ENCODE measurements at places on chromosomes 5 and 9.

GRCh38 chr5:95773335-95774059, 42.4 kb downstream of the RHOBTB3 start:
- no peak for DNase-seq

DNA sequence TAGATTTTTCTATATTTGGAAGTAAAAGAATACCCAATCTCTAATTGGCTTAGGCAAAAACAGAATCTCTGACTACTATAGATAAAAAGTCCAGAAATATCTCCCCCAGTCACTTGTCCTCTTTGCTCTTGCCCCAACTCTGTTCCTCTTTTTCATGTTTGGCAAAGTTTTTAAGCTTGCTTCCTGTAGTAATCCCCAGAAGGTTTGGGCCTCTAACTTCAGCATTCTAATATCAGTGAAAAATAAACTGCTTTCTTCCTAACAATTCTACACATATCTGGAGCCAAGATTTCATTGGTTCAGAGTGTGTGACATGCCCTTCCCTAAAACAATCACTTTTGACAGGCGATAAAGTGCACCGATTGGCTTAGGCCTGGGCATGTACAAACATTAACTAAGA, 1680.3 kb downstream of the MAT2B start:
- no peak for DNase-seq

- no peak for DNase-seq
Measured at GRCh38 chr5:131883984-131884383, 61.5 kb downstream of the MEIKIN start.

DNA sequence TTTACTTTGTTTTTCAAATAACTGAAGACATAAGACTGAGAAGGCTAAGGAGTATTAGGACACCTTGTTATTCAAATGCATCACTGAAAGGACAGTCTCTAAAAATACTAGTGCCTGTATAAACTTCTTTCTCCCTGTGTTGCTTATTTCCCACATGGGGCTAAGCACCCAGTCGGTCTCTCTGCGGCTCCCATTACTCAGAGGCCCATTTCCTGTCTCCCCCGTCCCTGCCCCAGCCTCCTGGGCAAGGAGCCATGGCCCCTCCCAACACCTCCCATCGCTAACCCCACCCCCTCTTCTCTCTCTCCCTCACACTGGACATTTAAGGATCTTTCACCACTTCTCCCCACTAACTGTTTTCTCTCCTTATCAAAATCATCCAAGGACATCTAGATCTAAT, 81.9 kb downstream of the EBF1 start:
- DNase-seq: no peak

DNA sequence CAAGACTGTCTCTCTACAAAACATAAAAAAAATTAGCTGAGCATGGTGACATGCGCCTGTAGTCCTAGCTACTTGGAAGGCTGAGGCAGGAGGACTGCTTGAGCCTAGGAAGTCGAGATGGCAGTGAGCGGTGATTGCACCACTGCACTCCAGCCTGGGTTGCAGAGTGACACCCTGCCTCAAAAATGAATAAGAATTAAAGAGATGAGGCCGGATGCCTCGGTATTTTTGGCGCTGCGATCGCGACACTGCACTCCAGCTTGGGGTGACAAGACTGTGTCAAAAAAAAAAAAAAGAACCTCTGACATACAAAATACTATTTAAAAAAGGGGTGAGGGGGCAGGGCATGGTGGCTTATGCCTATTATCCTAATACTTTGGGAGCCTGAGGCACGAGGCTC, 7.3 kb downstream of the GPBP1 start:
- no peak for DNase-seq

GRCh38 chr5:151130922-151131891, 26.4 kb downstream of the ANXA6 start:
- DNase-seq: no peak

DNA sequence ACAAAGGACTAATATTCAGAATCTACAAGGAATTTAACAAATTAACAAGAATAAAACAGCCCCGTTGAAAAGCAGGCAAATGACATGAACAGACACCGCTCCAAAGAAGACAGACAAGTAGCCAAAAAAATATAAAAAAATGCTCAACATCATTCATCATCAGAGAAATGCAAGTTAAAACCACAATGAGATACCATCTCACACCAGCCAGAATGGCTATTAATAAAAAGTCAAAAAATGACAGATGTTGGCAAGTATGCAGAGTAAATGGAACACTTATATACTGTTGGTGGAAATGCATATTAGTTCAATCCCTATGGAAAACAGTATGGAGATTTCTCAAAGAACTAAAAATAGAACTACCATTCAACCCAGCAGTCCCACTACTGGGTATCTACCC, 302.7 kb upstream of the RGMB start:
- DNase-seq: no peak

GRCh38 chr5:133792024-133792423, 176.4 kb downstream of the C5orf15 start:
- no peak for DNase-seq

GRCh38 chr5:8520917-8521316, 652.0 kb downstream of the MTRR start:
- DNase-seq: no peak

DNA sequence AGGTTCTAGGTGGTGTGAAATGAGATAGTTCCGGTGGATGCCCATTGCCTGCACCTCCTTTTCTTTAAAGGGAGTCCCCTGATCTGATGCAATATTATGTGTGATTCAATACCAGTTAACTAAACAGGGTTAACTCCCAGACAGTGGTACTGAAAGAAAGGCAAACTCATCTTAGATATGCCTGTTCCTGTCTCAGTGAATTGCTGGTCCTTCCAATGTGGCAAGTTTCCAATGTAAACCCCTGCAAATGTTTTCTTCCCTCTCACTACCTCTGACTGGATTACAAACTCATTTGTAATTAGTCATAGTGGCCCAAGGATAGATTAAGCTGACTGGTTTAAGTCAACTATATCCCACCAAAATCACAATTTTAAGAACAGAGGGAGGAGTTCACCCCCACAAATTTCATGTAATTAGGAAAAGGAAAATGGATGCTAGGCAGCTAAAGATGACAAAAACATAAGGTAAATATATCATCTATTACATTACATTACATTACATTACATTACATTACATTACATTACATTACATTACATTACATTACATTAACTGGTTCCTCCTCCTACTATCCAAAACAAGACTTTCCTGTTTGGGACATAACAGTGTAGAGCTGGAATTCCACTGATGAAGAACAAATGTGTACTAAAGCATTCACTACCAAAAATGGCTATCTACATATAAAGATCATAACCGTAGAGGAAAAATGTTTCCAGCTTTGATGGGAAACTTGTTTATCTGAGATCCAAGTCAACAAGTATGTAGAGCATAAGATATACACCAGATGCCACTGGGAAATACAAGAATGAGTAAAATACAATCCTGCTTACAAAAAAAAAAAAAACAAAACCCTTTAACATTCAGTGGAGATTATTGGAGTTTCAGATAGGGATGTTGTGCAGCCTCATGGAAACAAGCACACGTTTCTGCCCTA, 121.5 kb upstream of the SNX2 start:
- DNase-seq: no peak

GRCh38 chr5:44885903-44886302, 77.2 kb downstream of the MRPS30 start:
- DNase-seq: no peak

DNA sequence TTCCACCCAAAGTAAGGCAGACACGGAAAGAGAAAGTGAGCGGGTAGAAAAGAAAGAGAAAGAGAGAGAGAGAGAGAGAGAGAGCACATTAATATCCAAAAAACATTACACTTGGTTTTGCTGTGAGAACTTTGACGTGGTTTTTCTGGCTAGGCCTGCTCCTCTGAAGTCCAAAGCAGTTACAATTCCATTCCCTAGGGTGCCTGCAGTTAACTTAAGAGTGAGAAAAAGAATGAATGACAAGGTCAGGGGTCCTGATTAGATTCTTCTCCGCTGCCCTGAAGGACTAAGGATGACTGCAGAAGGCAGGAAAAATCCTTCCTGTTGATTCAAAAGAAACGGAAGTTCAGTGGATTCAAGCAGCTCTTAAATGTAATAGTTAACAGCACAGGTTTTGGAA, 589.8 kb downstream of the PRELID2 start:
- no peak for DNase-seq

- DNase-seq: no peak
Measured at GRCh38 chr5:3145641-3146040, 394.2 kb upstream of the IRX2 start.

DNA sequence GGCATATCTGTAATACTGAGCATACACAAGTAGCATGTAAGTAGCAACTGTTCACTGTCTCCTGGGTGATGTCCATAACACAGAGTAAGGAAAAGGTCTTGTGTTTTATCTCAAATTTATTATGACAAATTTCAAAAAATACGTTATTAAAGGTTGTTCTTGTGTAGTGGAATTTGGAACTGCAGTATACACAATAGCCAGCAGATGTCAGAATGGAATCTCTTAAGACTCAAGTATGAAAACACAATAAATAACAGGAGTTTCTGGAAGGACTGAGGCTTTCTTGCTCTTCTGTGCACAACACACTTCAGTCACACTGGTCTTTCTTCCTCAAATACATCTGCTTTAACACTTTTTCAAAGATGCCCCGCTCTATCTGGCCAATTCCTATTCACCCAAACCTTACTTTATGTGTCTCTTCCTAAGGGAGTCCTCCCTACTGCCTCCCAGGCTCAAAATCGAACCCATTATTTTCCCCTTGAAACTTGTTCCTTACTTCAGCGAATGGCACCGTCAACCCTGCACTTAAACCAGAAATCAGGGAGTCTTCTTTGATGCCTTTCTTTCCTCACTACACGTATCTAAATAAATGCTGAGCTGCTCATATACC, 6.5 kb upstream of the FBXO10 start:
- no peak for DNase-seq

- no peak for DNase-seq
Measured at GRCh38 chr9:2082772-2083171, 67.6 kb downstream of the SMARCA2 start.

GRCh38 chr9:38181232-38181631, 112.2 kb upstream of the SHB start:
- no peak for DNase-seq
